Osteoblast (primary cell): ENCODE measurements at places on chromosomes 3 and 15. TPM values are rescaled to one million over a fixed set of nuclear protein-coding genes. Genes with fewer than 3 reads are reported as not detected.

Gene WWTR1
- 79.3 and 84.7 TPM in 2 replicates for total RNA-seq

GRCh38 chr15:67090297-67091070 is 25.1 kb downstream of the SMAD3 start:
- peak; percentile 58 for DNase-seq

DNA sequence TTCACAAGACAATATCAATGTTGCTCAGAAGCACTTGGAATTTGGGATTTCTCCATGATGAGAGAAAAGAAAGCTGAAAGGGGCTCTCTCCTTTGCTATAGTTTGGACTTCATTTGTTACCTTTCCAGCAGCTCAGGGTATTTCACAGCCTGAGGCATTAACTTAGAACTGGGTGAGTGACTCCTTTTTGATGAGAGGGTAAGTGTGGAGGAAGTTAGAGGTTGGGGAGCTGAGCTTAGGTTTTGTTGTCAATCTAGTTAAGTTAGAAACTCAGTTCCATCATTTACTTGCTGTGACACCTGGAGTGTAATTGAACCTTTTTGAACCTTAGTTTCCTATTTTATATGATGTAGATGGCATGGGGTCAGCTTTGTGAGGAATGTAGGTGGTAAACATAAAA is 359.1 kb downstream of the PDCD6IP start:
- DNase-seq = no peak

DNA sequence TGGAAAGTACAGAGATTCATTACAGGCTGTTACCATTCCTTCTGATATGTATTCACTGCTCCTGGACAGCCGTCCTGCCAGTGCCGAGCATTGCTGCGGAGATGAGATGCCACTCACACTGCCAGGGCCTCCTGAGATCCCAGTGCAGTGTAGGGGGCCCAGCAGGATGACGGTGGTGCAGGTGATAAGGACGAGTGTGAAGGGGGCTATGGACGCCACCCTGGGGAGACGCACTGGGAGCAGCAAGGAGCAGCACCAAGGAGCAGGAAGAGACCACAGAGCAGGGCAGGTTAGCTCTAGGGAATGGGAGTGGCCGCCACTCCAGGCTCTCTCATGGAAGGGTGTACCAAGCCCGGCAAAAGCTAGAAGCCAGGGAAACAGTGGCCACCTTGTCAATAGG is 4.0 kb upstream of the KLF15 start:
- DNase-seq = no peak

Gene TF
- 0.36 and 0.88 TPM in 2 replicates for total RNA-seq

Gene GPD1L
- 10.1 and 11.5 TPM in 2 replicates for total RNA-seq

Gene GOLGA8J
- total RNA-seq = 0.29 TPM in 1 of 2 replicates, not detected in the other

- DNase-seq = no peak
These were observed 101.3 kb downstream of the DPH6 start for GRCh38 chr15:35444557-35445204.

Gene PTPN9
- 23.9 and 24.2 TPM in 2 replicates for total RNA-seq

Gene ACSBG1
- total RNA-seq = under 0.01 TPM in 2 replicates

DNA sequence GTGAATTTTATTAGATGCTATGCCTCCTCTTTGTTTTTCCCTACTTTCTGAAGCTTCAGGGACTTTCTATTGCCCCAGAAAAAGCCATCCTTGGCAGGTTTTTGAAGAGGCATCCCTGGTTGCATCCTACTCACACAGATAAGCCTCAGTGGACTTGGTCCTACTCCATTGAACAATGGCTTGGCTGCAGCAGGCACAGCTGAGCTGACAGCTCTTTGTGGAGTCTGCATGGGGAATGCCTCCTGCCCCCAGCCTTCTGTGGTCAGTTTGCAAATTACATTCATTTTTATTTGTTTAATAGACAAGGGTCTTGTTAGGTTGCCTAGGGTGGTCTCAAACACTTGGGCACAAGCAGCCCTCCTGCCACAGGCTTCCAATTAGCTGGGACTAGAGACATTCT is 69.7 kb downstream of the NPAP1 start:
- DNase-seq = no peak

DNA sequence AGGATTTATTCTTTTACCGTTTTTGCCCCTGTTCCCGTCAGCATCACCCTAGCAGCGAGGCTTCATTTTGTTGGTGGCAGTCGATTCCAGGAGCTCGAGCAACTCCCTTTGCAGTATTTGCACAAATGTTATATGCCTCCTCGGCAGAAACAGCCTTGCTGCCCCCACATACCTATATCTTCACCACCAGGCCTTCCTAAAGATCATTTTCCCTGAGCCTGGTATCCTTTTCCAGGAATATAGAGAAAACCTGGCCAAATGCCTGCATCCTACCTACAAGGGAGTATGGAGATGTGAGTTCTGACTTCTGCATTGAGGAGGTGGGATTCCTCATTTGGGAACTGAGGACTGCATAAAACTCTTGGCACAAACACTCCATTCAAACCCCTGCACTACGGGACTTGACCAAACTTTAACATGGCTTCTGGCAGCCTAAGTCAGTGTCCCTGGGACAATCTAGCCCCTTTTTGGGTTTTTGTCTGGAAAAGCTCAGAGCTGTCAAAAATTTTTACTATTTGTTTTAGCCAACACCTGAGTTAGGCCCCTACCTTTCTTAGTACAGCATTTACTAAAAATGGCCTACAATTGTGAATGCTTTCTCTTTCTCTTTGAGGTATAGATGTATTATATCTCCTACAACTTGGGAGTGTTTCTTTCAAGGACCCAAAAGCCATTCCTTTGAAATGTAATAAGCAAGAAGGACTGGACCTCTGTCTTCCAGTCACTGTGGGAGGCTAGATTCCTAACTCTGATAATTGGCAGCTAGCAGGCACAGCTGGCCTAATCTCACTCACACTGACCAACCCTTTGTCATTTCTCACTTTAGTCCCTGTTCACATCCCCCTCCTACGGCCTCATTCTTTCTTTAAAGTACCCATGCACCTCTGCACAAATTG is 12.1 kb upstream of the UBE2Q2 start:
- no peak for DNase-seq

Gene RASGRF1
- under 0.01 TPM in 1 of 2 replicates, not detected in the other for total RNA-seq

DNA sequence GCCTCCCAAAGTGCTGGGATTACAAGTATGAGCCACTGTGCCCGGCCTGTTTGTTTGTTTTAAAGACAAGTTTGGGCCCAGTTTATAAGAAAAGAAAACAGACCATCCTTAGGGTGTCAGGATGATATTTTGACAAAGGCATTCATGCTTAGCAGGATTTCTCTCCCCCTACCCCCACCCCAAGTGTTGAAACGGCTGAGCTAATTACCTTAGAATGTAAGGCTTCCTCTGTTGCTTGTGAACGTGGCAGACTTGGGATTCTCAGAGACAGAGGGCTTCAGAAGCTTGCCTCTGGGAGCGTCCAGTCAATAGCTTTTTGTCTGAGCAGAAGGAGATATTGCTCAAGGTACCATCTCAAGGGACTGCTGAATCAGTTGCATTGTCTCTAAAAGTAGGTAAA is 24.0 kb downstream of the FLNB start:
- DNase-seq = peak; percentile 19

Gene GOLGA6A
- under 0.01 TPM in 1 of 2 replicates, not detected in the other for total RNA-seq
